ENCODE measurements at places on chromosomes 5 and 9. TPM values are rescaled to one million over a fixed set of nuclear protein-coding genes. Genes with fewer than 3 reads are reported as not detected.
A peak's percentile ranks its signal among the peaks of the same experiment; 100 is the strongest.

DNA sequence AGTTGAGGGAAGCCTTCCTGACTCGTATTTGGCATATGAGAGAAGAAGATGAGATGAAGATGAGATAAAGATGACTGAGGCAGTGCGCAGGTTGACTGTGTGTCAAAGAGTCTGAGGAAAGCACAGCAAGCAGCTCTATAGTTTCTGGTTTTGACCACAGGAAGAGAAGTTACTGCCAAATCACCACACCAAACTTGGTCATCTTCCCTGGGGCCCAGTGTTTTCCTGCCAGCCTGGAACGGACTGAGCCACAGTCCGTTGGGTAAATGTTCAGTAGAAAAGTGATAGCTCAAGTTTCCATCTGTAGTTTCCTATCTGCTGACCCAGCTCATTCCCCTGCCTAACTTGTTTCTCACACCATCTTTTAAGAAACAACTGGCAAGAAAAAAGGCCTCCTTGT lies 80.7 kb upstream of the ADAMTS19 start:
- DNase-seq: no peak

DNA sequence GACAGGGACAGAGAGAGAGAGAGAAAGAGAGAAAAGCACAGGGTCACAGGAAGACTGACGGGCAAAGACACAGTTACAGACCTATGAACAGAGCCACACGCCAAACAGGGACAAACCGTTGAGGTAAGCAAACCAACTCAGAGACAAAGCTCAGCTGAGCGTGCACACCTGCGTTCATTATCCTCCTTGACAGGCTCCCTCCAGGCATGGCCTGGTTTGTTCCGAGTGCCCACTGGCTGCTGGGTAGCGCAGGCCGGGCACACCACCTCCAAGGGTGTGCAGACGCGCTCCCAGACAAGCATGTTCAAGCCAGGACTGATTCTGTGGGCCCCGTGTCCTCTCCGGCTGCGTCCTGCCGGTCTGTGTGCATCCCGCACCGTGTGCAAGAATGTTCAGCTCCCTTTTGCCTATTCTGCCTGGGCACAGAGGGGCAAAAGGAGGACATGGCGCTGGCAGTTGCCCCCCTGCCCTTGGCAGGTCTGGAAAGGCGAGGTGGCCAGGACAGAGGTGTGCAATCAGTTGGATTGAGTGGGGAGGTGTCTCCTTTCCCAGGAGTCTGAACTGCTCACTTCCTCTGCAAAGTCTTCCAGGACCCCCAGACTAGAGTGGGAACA lies 467 bp upstream of the SMIM32 start:
- DNase-seq: no peak

The SOHLH1 gene
- total RNA-seq: not detected

DNA sequence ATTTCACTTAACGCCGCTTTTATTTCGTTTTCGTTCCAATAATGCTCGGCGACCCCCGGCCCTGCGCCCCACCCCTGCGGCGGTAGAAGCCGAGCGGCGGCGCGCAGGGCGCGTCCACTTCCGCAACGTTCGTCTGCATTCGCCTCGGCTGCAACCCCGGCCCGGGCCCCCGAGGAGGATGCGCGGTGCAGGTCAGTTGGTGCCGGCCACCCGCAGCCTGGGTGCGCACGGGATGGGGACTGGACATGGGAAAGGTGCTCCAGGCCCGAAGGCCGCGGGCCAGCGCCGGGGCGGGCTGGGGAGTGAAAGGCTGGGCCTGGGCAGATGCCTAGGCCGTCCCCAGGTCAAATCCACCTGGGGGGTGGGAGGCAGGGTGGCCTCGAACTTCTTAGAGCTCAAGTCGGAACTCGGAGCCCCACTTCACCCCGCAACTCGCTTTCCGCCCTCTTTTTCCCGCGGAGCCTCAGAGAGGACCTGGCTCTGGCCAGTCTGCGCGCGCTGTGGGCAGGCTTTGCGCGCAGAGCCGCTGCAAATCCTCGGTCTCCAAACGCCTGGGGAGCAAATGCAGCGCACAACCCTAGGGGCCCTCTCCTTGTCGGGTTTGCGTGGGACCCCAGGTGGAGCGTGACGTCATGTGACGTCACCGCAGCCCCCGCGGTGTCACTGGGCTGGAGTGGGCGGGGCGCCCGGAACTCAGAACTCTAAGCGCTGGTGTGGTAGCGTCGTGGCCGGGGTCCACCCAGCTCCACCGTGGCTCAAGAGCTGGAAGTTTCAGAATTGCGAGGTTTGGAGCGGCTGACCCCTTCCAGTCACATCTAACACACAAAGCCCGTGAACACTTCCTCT lies 3.3 kb downstream of the TLX3 start:
- DNase-seq: peak; percentile 22

GRCh38 chr5:151718646-151719045 lies 31.9 kb upstream of the SPARC start:
- no peak for DNase-seq

- DNase-seq: peak; percentile 31
Measured at GRCh38 chr9:96333958-96334357, 32.0 kb upstream of the HSD17B3 start.

Data from lung microvascular endothelial cell (primary cell).